Type B pancreatic cell (in vitro differentiated cells): ENCODE measurements at places on chromosomes 5 and 9. TPM values are rescaled to one million over a fixed set of nuclear protein-coding genes. Genes with fewer than 3 reads are reported as not detected.

- no peak overlapping the region for H3K4me3 ChIP-seq
- H3K27me3 ChIP-seq: no peaks in the 10 kb centered on the region
- peaks cover 17% of the 10 kb centered on the region for H3K36me3 ChIP-seq
- peaks cover 9% of the 10 kb centered on the region for H3K4me1 ChIP-seq
- H3K27ac ChIP-seq: no peak overlapping the region
Observed at GRCh38 chr9:8365029-8365428, 565.5 kb upstream of the DMAC1 start.

DNA sequence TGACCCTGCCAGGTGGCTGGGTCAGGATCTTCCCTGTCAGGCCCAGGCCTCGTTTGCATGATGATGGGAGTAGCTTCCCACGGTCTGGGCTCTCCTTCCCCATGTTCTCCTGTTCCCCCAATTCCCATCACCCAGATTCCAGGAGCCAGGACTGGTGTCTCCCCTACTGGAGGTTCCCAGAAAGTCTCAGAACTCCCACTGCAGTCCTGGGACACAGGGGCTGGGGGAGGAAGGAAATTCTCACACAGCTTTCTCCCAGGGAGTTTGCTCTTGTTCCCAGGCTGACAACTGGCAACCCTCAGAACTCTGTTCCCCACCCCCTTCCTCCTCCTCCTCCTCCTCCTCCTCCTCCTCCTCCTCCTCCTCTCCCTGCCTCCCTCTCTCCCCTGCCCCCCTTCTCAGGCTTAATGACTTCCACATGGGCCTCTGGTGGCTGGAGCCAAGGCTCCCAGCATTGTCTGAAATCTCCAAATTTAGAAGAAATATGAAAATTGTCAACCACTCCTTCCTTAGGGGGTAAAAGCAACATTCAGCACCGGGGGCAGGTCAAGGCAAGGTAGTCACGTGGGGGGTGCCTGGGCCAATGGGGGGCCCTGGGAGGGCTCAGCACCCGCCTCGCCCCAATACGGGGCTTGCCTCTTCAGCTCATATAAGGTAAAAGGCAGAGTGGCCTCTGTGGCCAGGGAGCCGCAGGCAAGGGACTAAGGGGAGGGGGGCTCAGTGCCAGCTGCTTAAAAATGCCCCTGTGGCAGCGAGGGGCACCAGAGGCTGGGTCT lies 27.3 kb upstream of the IL17B start:
- peak overlapping the region; percentile 57 for H3K27ac ChIP-seq
- no peaks in the 10 kb centered on the region for H3K36me3 ChIP-seq
- peak overlapping the region; percentile 93 for H3K4me3 ChIP-seq

DNA sequence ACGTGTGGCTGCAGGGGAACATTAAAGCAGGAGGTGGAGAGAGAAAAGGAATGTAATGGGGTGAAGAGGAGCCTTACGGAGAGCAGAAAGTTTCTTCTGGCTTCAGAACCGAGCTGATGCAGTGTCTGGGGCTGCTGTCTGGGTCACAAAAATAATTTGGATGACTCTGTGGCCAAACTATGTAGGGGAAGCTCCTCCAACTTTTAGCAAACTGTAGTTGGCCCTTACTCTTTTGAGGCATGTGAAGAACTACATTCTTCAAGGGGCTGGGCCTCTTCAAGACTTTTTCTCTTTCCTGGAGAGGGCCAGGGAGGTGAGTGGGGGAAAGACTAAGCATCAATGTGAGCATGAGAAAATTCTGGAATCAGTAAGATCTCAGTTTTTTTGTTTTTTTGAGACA lies 31.9 kb upstream of the SPARC start:
- H3K27me3 ChIP-seq: no peaks in the 10 kb centered on the region
- no peak overlapping the region for H3K4me3 ChIP-seq
- no peak for DNase-seq
- H3K27ac ChIP-seq: no peak overlapping the region

The POC5 gene
- total RNA-seq: 9.9 and 16.0 TPM in 2 replicates

The INSL4 gene
- 0.29 TPM in 1 of 2 replicates, not detected in the other for total RNA-seq

DNA sequence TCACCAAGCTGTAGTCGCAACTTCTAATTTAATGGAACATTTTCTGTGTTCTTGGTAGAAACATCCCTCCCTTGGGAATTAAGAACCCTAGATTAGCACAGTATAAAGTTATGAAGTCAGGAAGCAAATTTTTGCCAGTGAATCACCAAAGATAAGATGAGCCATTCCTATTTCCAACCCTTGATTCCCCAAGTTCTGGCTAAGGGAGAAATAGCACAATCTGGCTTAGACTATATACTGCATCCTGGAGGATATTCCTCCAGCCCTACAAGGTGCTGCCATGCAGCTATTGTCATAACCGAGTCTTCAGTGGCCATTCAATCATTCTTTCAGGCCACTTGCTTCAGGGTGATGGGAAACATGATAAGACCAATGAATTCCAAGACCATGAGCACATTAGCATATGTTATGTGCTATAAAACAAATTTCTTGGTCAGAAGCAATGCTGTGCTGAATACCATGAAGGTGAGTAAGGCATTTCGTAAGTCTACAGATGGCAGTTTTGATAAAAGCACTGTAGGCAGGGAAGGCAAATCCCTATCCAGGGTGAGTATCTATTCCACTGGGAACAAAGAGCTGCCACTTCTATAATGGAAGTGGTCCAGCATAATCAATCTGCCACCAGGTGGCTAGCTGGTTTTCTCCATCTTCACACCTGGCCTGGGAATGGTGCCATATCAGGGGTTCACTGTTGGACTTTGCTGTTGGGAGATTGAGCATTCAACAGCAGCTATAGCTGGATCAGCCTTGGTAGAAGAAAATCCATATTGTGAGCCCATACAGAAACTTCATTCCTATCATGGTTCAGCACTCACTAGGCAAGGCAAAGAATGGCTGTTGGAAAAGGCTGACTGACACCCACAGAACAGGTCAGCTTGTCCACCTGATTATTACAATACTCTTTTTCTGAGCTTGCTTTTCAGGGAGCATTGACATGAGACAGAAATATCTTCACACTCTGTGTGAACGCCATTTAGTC lies 19.6 kb upstream of the ARL15 start:
- no peaks in the 10 kb centered on the region for H3K4me1 ChIP-seq
- no peak overlapping the region for H3K27ac ChIP-seq
- no peak overlapping the region for H3K4me3 ChIP-seq

The CNTNAP3B gene
- 4.5 and 29.7 TPM in 2 replicates for total RNA-seq

DNA sequence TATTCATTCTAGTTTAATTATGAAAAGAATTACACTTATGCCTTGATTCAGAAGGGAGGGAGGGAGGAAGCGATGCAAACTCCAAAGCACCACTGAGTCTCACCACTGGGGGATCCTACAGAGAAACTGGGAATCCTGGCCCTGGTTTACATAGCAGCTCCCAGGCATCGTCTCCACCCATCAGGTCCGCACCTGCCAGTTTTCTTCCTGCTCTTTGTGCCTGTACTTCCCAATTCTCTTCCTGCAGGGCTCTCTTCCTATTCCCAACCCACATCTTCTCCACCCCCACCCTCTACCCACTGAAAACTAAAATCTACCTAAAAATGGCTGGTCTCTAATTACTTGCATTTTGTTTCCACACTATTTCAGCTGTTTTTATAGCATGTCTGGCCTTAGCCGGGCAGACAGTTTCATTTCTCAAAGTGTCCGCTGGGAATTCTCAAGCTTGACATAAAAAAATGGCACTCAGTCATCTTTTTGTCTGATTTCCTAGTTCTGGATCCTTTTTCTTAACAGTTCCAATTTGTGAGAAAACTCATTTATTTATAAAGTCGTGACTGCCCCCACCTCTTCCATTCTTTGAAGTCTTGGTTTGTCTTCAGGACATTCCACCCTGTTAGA lies 1.6 kb upstream of the TNIP1 start:
- no peak for DNase-seq
- H3K4me3 ChIP-seq: peak overlapping the region; percentile 79
- peaks cover 4% of the 10 kb centered on the region for H3K36me3 ChIP-seq

- no peak overlapping the region for H3K4me3 ChIP-seq
- H3K36me3 ChIP-seq: no peaks in the 10 kb centered on the region
- peaks cover 22% of the 10 kb centered on the region for H3K27me3 ChIP-seq
- peaks cover 14% of the 10 kb centered on the region for H3K4me1 ChIP-seq
- no peak for DNase-seq
- no peak overlapping the region for H3K27ac ChIP-seq
Observed at GRCh38 chr9:114150608-114151007, 4.7 kb upstream of the COL27A1 start.

The PDGFRB gene
- total RNA-seq: 3.3 and 74.8 TPM in 2 replicates

The MEGF10 gene
- total RNA-seq: 1.2 and 13.3 TPM in 2 replicates

The PFN3 gene
- not detected in 2 replicates for total RNA-seq

DNA sequence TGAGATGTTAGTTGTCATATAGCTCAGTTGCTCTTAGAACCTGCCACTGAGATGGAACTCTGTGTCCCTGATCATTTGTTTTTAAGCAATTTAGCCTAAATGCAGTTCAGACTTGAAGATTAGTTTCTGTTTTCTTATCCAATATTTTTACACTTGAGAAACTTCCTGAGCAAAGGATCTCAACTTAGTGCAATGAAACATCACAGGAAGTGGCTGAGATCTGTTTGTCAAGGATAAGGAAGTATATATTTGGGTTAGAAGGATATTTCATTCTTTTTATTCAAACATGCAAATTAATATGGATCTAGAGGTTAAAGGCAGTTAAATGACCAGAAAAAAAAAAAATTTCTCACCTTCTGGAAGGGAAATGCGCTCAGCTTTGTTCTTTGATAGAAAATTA lies 19.7 kb upstream of the F2R start:
- H3K27ac ChIP-seq: no peak overlapping the region
- peaks cover 9% of the 10 kb centered on the region for H3K4me1 ChIP-seq
- H3K27me3 ChIP-seq: no peaks in the 10 kb centered on the region

DNA sequence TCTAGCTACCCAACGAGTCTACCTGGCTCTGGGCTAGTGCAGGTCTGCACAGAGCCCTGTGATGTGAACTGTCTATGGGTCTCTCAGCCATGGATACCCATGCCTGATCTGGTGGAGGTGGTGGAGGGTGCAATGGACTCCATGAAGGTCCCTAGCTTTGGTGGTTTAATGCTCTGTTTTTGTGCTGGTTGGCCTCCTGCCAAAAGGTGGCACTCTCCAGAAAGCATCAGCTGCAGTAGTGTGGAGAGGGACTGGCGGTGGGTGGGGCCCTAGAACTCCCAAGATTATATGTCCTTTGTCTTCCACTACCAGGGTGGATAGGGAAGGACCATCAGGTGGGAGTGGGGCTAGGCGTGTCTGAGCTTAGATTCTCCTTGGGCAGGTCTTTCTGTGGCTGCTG lies 290.1 kb downstream of the AGTPBP1 start:
- H3K27me3 ChIP-seq: no peaks in the 10 kb centered on the region
- no peak for DNase-seq
- no peak overlapping the region for H3K27ac ChIP-seq
- H3K36me3 ChIP-seq: no peaks in the 10 kb centered on the region
- no peak overlapping the region for H3K4me3 ChIP-seq

DNA sequence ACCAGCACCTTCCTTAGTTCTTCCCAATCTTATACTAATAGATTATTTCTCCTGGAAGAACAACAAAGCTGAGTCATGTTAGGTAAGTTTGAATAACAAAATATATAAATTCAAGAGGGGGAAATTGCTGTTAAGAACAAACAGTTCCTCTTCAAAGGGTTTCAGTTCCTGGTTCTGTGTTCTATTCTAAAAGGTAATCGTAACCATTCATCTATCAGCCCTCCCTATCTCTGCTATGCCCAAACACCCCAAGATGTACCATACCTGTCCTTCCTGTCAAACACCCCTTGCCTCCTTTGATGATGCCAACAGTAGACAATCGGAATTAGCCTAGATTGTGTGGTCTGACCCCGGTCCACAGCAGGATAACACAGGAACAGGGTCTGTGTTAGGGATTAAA lies 4.2 kb upstream of the RNF180 start:
- no peaks in the 10 kb centered on the region for H3K36me3 ChIP-seq
- no peak for DNase-seq
- H3K4me3 ChIP-seq: no peak overlapping the region
- peaks cover 5% of the 10 kb centered on the region for H3K4me1 ChIP-seq
- H3K27me3 ChIP-seq: peaks cover 44% of the 10 kb centered on the region

The C9orf153 gene
- total RNA-seq: 1.1 TPM in 1 of 2 replicates, not detected in the other

DNA sequence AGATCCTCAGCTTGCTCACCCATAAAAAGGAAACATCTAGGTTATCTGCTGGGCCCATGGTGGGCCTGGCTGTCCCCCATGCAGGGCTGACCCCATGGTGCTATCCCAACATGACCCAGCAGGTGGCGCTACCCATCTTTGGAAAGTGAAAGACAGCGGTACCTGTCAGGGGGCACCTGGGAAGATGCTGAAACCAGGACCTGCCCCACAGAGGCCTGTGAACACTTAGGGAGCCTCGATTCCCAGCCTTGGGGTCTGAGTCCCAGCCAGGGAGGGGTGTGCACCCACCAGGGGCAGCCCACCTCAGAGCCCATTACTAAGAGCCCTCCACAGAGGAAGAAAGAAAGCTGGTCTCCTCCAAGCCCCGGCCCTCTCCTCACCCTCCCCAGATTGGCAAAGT lies 46.6 kb upstream of the IPPK start:
- no peaks in the 10 kb centered on the region for H3K27me3 ChIP-seq
- DNase-seq: peak; percentile 87
- H3K36me3 ChIP-seq: peaks cover 5% of the 10 kb centered on the region
- H3K4me1 ChIP-seq: no peaks in the 10 kb centered on the region

The NR2F1-AS1 gene
- 1.8 and 19.0 TPM in 2 replicates for total RNA-seq

- H3K4me3 ChIP-seq: no peak overlapping the region
- DNase-seq: no peak
- H3K27me3 ChIP-seq: no peaks in the 10 kb centered on the region
- peaks cover 4% of the 10 kb centered on the region for H3K4me1 ChIP-seq
- H3K36me3 ChIP-seq: peaks cover 85% of the 10 kb centered on the region
- H3K27ac ChIP-seq: no peak overlapping the region
Observed at GRCh38 chr5:72195581-72195980, 88.3 kb downstream of the MAP1B start.

DNA sequence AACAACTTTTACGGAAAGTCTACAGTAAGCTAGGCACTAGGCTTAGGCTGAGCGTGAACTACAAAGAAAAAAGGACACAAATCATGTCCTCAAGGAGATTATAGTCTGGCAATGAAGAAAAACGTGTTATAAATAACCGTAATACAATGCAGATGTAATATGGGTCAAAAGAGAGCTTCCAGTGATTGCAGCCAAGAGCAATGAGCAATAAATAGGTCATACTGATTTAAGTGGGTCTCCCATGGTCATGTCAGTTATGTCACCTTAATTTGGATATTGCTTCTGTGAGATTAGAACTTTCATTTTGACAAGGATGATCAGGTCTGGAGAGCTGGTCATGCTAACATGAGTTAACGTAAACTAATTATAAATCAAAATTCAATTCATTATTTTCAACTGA lies 158.6 kb upstream of the GNA14 start:
- no peak overlapping the region for H3K27ac ChIP-seq
- peaks cover 21% of the 10 kb centered on the region for H3K36me3 ChIP-seq
- H3K27me3 ChIP-seq: no peaks in the 10 kb centered on the region
- no peak overlapping the region for H3K4me3 ChIP-seq
- no peak for DNase-seq

The PCDHGB4 gene
- 13.0 and 15.6 TPM in 2 replicates for total RNA-seq

- peaks cover 25% of the 10 kb centered on the region for H3K36me3 ChIP-seq
- DNase-seq: no peak
- H3K4me3 ChIP-seq: no peak overlapping the region
Observed at GRCh38 chr9:137672907-137673791, 54.3 kb downstream of the EHMT1 start.

- no peak for DNase-seq
- H3K36me3 ChIP-seq: peaks cover 4% of the 10 kb centered on the region
- H3K27me3 ChIP-seq: no peaks in the 10 kb centered on the region
Observed at GRCh38 chr5:140336388-140336787, 10.0 kb downstream of the HBEGF start.

The SH3RF2 gene
- 11.2 and 20.8 TPM in 2 replicates for total RNA-seq

- H3K36me3 ChIP-seq: peaks cover 3% of the 10 kb centered on the region
- H3K27ac ChIP-seq: peak overlapping the region; percentile 14
- peaks cover 3% of the 10 kb centered on the region for H3K27me3 ChIP-seq
Observed at GRCh38 chr5:157541447-157542118, 34.0 kb downstream of the ADAM19 start.

GRCh38 chr9:112810696-112811490 lies 60.3 kb downstream of the SNX30 start:
- H3K27ac ChIP-seq: no peak overlapping the region
- H3K36me3 ChIP-seq: peaks cover 2% of the 10 kb centered on the region
- no peaks in the 10 kb centered on the region for H3K4me1 ChIP-seq
